ENCODE measurements at places on chromosomes 5 and 9. TPM values are rescaled to one million over a fixed set of nuclear protein-coding genes. Genes with fewer than 3 reads are reported as not detected.

ZFP37 gene
- 1.3 TPM for total RNA-seq

PCDHGA4 gene
- not detected for total RNA-seq

NRARP gene
- 4.4 TPM for total RNA-seq

ZFP2 gene
- total RNA-seq = 0.69 TPM

PCDHB13 gene
- not detected for total RNA-seq

ENG gene
- 15.0 TPM for total RNA-seq

NTRK2 gene
- total RNA-seq = 0.07 TPM

C5orf46 gene
- total RNA-seq = not detected

MYMK gene
- not detected for total RNA-seq

HTR4 gene
- total RNA-seq = not detected

CDHR2 gene
- total RNA-seq = 0.47 TPM

SPATA31D4 gene
- total RNA-seq = not detected

PPP1R2B gene
- not detected for total RNA-seq

DOK3 gene
- total RNA-seq = 8.0 TPM

IL3 gene
- 0.98 TPM for total RNA-seq

DMRTA1 gene
- total RNA-seq = not detected

GNA14 gene
- not detected for total RNA-seq

WWC1 gene
- total RNA-seq = 0.45 TPM

TERT gene
- total RNA-seq = 12.7 TPM

RPP25L gene
- 38.7 TPM for total RNA-seq

OSTF1 gene
- 55.3 TPM for total RNA-seq

GIN1 gene
- total RNA-seq = 11.7 TPM

CD180 gene
- total RNA-seq = not detected

HTR1A gene
- not detected for total RNA-seq
